ENCODE measurements at places on chromosomes 3 and 15.

DNA sequence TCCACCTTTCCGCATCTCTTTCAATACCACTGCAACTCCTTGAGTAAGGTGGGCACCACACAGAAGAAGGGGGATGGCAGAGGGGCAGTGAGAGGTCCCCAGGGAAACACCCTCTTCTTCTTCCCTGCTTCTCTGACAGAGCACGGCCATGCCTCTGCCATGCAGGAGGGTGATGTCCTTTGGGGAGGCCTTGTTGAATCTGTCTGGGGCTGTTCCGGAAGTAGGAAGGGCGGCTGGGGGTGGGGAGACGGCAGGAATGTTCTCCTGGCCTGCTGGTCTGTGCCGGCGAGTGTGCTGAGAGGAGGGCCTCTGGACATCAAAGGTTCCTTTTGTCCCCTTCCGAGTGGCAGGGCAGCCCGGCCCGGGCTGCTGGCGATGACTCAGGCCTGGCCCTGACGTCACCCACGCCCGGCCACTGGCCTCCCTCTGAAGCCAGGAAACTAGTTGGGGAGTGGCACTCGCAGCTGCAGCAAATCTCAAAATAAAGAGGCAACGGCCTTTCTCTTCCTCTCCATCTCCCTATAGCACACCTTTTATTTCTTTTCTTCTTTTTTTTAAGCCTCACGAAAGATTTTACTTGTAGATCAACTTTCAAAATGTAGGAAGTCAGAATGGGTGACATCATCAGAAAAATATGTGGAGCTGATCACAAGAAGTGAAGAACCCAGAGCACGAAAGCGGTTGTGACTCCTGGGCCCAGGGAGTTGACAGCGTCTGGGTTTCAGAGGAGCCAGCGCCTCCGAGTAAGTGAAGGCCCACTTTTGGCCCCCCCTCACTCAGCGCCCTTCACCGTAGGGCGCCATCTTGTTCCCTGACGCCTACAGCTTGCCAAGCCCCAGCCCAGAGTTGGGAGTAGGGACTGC is at the start of gene ZBTB38:
Gene ZBTB38, plus strand, starts transcription at position 443 of the 863 bp plus-strand sequence. CDS start 73,885 bp downstream, outside the sequence.
- DNase-seq, result no peak

DNA sequence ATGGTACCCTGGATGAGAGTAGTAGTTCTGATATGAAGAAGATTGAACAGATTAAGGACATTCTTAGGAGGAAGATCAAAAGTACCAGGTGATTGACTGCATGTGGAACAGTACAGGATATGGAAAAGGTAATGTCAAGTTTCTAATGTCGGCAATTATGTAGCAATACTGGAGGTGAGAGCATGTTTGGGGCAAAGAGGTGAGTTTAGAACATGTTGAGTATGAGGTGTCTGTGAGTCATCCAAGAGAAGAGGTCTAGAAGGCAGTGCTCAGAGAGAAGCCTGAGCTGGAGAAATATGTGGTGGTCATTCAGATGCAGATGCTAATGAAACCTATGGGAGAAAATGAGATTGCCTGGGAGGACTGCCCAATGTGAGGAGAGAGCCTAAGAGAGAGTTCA is 305.6 kb downstream of the ZBTB20 start:
- no peak for DNase-seq

DNA sequence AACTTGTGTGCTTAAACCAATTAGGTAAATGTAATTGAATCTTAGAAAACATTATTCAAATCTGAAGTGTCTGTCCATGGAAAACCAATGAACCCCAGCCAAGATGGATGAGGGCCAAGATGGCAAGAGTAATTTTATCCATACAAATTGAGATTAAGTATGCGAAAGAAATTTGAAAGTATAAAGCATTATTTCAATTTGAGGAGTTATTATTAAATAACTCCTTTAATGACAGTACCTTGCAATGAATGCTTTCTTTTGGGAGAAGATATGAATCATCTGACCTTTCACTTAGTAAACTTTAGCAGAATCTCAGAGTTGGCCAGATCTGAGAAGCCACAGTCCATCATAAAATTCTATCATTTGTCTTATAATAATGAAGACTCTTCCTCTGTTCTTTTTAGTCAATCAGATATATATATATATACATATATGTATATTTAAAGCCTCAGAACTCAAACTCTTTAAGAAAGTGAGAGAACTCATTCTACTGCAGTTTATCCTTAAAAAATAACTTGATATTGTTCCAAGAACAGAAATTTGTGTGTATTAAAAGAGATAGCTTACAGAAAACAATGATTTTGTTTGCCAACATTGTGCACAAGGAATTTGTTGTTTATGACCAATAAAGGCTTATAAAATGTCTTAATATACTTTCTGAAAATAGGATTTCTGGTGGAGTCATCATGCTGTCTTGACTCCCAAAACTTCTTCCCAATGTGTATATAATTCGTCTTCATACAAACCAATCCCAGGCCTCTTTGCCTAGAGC is 434.8 kb upstream of the THBS1 start:
- no peak for DNase-seq

DNA sequence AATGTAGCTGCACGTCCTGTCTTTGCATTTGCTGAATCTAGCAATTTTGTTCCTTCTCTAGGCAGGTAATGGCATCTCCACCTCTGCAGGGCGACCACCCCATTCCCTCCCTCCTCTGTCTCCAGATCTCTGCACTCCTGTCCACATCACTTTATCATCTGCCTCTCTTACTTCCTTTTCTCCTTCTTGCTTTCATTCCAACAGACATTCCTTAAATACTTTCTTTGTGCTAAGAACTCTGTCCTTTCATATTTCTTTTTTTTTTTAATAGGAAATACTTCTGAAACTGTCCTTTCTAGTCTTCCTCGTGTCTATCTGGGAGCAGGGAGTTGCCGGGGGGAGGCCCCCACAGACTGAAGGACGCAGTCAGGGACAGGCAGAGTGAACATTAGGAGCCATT is 7.2 kb downstream of the ITIH3 start:
- no peak for DNase-seq

- DNase-seq, result no peak
Measured at GRCh38 chr3:134690226-134690625, 39.4 kb upstream of the KY start.

DNA sequence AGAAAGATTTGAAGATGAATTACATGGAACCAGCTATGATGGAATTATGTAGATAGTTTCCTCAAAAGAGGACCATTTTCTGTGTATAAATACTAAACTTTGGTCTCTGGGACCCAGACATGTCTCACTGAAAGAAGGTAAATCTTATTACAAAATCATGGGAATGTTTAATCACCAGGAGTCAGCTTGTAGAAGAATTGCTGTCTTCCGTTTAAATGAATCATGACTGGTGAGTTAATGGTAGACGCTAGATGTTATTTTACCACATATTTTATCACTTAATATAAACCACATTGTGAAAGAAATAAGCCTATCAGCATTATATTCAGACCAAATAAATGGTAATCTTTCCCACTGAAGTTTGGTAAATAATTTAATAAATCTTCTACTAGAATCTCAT is 322.3 kb upstream of the SUCLG2 start:
- DNase-seq, result no peak

GRCh38 chr15:90718232-90718631 is 1.1 kb downstream of the BLM start:
- no peak for DNase-seq

DNA sequence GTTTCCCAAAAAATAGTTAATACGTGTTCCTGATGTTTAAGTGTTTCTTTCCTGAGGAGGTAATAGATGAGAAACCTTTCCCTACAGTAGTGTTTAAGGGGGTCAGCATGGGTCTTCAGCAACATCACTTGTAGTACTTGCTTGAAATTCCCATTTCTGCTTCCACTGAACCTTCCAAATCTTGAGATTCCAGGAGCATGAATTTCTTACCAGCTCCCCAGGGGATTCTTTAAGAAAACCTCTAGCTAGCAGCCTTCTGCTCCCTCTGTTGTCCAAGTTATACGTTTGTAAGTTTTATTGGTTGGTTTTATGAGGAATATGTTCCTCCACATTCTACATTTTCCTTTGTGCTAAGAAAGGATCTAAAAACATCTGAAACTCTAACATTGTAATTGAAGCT is 38.2 kb upstream of the ACP3 start:
- DNase-seq, result no peak

GRCh38 chr3:39378957-39379777 is 4.0 kb upstream of the SLC25A38 start:
- no peak for DNase-seq

DNA sequence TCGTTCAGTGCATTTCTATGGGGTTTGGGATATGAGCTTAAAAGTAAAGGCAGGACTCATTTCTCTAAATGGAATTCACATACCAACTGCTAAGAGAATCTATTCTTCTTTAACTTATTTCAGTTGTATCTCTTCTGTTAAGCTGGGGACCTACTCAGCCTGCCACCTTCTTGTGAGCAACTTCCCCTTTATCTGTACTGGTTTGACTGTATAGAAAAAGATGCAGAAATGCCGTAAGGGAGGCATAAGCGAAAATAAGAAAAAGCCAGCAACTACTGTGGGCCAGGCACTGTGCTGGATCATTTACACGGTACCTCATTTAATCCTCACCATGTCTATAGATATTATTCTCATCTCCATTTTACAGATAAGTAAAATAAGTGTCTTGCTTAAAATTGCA is 38.4 kb downstream of the RBMS3 start:
- no peak for DNase-seq

DNA sequence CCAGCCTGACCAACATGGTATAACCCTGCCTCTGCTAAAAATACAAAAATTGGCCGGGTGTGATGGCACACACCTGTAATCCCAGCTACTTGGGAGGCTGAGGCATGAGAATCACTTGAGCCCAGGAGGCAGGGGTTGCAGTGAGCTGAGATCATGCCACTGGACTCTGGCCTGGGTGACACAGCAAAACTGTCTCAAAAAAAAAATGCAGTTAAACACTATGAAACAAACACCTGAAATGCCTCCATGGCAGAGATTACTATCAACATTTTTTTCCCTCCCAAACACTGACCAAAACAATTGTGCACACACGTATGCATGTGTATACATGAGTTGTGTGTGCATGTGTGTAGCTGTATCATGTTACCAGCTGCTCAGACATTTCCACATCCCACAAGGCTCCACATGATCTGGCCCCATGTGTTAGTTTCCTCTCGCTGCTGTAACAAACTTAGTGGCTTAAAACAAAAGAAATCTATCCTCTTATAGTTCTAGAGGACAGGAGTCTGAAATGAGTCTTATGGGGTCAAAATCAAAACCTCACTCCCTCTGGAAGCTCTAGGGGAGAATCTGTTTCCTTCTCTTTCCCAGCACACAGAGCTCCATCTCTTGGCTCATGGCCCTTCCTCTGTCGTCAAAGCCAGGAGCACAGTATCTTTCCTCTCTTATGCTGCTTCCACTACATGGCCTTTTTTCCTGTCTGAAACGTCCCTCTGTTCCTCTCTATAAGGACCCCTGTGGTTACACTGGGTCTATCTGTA is 34.5 kb downstream of the SLC41A3 start:
- no peak for DNase-seq

GRCh38 chr3:160931474-160931873 is 173.7 kb downstream of the B3GALNT1 start:
- DNase-seq, result no peak

- DNase-seq, result no peak
Measured at GRCh38 chr15:94246016-94246415, 14.7 kb downstream of the MCTP2 start.

GRCh38 chr3:195372220-195372619 is 70.6 kb downstream of the ACAP2 start:
- no peak for DNase-seq

GRCh38 chr15:65833501-65834205 is 35.6 kb upstream of the RAB11A start:
- peak; percentile 72 for DNase-seq

GRCh38 chr3:73781541-73781940 is 156.8 kb upstream of the PDZRN3 start:
- no peak for DNase-seq

- no peak for DNase-seq
Measured at GRCh38 chr3:30318110-30318509, 288.3 kb upstream of the TGFBR2 start.

- DNase-seq, result peak; percentile 3
Measured at GRCh38 chr3:6861625-6862000, 698 bp downstream of the GRM7 start.

DNA sequence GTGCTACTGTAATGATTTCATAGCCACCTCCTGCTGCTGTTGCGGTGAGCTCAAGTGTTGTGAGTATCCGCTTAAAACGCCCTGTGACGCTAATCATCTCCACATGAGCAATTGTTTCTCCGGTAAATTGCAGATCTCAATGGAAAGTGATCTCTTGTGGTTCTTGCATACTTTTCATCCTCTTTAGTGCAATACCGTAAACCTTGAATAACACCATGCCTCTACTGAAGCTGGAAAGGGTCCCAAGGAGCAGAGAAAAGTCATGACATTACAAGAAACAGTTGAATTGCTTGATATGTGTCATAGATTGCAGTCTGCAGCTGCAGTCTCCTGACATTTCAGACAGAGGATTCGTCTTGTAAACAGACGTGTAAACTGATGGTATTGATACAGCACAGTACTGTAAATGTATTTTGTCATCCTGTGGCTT is 6.0 kb upstream of the CEMIP start:
- DNase-seq, result peak; percentile 49

DNA sequence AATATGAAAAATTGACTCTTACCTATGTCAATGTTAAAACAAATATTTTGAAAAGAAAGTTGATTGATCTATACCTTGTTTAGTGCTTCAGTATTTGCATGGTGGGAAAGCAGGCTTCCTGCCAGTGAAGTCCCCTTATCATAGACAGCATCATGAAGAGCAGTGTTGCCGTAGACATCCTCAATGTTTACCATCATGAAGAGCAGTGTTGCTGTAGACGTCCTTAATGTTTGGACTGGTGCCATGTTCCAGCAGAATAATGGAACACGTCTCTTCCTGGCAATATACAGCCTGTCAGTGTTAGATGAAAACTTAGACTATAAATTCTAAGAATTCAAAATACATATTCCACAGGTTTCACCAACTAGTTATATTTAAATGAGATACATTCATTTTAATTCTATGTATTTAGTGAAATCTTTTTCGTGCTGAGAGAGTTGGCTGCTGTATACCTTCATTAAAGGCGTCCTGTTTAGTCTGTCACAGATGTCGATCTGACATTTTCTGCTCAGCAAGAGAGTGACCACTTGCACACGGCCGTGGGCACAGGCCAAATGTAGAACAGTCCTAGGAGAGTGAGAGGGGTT is 116.8 kb downstream of the LMLN start:
- peak; percentile 93 for DNase-seq

GRCh38 chr15:52349052-52349700 is 53.6 kb upstream of the MYO5C start:
- DNase-seq, result no peak

DNA sequence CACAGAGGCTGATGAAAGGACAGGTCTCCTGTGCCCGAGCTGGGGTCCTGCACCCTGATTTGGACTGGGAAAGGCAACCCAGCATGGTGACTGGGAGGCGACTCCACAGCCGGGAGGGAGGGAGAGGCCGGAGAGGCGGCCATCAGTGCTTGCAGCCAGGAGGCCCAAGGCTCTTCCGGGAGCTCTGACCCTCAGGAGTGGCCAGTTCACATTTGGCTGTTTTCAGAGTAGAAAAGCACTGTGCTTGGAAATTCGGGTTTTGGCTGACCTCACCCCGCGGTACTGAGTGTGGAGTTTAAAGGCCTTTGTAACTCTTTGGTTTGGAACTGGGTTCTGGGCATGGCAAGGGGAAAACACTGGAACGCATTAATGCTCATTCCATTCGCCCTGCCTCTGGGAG is 31.9 kb downstream of the SMAD6 start:
- no peak for DNase-seq
